AG20443 (cell line): ENCODE measurements at places on chromosomes 3 and 15.

- DNase-seq = peak; percentile 99
These were observed at the start of gene CHST2 for GRCh38 chr3:143119009-143119914. CHST2 (plus strand) TSS chr3:143119771; CDS start chr3:143120817, 1,046 bp downstream.

DNA sequence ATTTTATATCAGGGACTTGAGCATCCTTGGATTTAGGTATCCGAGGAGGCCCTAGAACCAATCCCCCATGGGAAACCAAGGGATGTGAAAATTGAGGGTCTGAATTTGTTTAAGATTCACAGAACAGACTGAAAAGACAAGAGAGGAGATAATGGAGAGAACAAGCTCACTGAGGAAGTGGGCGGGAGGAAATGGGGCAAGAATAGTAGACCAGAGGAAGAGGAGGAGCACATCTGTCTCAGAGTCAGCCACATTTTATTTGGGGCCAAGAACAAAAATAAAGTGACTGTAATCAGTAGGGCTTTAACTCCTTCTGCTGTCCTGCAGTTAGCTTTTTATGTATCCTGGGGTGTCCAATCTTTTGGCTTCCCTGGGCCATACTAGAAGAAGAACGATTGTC, 63.8 kb downstream of the BLM start:
- no peak for DNase-seq

- peak; percentile 72 for DNase-seq
These were observed 171.6 kb downstream of the SV2B start for GRCh38 chr15:91271565-91272153.

DNA sequence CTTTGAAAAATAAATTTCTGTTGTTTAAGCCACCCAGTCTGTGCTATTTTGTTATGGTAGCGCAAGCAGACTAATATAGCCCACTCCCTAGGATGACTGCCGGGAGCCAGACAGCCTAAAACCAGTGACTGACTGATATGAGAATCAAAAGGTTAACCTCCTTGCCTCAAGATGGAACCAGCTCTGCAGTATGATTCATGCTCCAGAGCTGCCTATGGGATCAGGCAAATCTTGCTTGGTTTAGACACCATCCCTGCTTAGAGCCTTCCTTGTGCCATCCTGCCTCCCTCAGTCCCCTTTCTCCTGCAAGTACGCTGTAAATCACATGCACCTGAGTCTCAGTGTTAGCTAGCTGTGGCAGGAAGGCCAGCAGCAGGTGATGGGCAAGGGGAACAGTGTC, 39.3 kb downstream of the TRANK1 start:
- no peak for DNase-seq

DNA sequence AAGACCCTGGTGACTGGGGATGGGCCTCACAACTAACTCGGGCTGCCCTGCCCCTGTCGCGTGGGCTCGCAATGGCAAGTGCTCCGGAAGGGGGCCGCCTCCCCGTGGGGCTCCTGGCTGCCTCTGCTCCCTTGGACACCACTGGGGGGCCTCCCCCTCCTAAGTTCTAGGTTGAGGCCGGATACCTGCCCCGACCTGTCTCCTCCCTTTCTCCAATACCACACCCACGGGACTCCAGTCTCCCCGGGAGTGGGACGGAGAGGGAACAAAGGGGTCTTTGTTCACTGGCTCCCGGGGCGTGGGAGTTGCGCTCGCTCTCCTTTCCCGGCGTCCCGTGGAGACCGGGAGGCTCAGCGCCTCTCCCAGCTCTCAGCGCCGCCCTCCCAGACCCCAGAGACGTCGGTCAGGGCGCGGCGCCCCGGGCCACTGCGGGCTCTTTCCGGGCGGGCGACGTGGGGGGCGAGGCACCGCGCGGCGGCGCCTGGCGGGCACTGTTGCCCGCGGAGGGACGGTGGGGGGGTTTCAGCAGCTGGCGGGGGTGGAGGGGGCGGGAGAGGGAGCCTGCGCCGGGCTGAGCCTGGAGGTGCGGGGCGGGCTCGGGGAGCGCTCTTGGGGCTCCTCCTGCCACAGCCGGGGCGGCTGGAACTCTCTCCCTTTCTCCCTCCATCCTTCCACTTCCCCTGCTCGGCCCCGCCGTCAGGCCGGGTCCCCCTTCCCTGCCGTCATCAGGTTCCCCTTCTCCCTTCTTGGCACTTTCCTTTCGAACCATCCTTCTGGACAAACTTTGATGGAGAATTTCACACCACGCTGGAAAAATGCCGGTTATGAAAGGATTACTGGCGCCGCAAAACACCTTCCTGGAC, at the start of gene KCNH8:
Gene KCNH8, plus strand, starts transcription at position 606 of the 863 bp plus-strand sequence. Its CDS starts 210 bp downstream, at position 816.
- peak; percentile 11 for DNase-seq

GRCh38 chr15:45481135-45481534, 41.4 kb downstream of the SLC30A4 start:
- DNase-seq = no peak

GRCh38 chr15:60762638-60763037, 283.7 kb upstream of the ICE2 start:
- DNase-seq = no peak

GRCh38 chr15:85554852-85555521, 174.6 kb downstream of the AKAP13 start:
- DNase-seq = no peak

GRCh38 chr15:68808091-68808490, 12.6 kb downstream of the ANP32A start:
- DNase-seq = no peak

DNA sequence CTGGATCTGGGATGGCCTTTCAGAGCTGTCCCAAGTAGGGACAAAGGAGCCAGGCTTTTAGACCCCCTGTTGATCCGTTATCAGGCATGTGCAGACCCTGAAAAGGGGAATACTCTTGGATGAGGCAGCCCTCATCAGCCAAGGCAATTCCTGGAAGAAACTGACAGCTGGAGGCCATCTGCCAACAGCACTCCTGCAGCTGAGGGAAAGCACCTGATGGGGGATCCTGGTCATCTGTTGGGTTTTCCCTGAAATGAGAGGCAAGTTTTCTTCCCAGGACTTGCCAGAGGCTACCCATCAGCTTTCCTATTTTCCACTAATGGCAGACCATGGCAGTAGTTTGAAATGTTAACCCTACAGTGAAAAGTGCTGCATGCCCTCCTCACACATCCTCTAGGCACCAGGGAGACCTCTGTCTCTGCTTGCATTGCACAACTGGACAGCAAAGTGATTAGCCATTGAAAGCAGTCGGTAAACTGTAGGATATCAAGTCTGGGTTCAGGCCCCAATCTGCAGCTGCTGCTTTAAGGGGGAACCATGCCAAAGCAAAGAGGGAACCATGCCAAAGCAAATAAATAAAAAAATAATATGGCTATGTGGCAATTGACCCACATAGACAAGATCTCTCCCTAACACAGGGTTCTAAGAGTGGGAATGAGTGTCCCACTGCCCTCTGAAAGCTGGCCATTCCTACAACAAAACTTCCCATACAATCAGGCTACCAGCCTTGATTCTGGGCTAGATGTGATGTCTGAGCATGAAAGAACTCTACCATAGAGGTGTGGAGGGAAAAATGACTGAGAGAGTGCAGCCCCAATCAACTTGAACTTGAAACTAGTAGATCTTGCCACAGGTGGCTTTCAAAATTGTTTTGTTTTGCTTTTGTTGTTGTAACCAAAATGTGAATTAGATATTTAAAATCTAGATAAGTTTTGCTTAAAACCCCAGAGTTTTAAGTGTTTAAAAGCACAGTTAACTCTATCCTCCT, 232.0 kb upstream of the STT3B start:
- no peak for DNase-seq

- no peak for DNase-seq
These were observed 512.1 kb downstream of the MAGI1 start for GRCh38 chr3:65526656-65527055.

GRCh38 chr3:158160958-158161357, 51.1 kb downstream of the RSRC1 start:
- peak; percentile 73 for DNase-seq

GRCh38 chr3:184479426-184480126, 82.0 kb upstream of the EPHB3 start:
- DNase-seq = no peak

DNA sequence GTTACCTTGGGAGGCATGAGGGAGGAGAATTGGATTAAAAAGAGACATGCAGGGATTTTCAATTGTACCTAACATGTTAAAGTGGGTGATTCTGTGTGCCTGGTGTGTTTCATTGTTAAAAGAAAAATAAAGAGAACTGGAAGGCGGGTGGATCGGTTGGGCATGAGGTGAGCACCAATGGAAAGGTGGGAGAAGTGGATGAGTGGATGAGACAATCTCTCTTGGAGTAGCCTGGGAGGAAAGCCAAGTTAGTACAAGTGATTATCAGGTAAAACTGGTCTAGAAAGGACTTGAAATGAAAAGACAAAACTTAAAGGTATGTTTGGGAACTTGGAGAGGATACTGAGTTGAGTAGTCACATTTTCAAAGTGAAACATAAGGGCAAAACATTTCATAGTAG, 12.1 kb downstream of the VEPH1 start:
- DNase-seq = no peak

DNA sequence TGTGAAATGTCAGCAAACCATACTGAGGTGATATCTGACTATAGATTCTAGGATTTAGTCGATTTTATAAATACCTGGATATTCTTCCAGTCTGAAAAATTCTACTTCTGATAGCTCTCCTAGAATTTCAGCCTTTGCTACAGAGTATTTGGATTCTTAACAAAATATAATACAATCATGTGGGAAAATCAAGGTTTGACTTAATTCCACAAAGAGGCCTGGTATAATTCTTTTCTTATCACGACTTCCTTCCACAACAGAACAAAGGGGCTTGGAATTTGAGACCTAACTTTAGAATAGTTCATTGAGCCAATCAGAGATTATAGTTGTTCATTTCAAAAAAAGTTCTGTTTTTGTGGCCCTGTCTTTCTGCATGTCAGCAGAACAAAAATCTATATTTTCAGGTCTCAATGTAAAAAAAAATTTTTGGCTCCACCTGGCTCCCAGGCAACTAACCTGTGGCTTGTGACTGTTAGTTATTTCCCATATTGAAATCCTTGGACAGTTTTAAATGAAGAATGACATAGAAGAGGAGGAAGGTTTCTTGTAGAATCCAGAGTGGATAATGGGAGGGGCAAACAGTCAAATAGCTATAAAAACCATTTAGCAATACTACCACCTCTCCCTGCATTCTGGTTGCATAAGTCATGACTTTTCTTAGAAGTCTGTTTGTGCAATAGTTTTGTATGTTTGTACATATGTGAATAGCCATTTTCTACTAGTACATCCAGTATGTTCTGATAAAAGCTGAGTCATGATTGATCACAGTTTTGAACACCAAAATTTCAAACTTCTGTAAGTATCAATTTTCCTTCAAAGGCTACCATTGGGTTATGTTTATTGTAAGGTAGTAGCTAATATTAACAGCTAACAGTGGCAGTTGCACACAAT, 4.0 kb downstream of the TM4SF1 start:
- peak; percentile 50 for DNase-seq

DNA sequence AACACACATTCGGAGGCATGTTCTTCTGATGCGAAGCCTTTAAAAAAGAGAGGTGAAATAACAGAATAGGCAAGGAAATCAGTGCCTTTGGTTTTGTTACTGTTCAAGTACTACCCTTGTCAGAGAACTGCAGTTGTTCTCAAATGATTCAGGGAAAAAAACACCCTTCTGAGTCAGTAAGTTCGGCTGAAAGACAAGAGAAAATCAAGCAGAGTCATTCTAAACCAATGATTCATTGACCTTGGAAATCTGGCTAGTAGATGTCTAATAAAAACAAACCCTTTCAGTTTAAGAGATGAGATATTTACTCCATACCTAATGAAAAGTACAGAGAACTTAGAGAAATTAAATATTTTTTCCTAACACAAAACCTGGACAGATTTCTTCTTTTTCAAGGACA, 72.7 kb upstream of the ABI3BP start:
- peak; percentile 66 for DNase-seq

DNA sequence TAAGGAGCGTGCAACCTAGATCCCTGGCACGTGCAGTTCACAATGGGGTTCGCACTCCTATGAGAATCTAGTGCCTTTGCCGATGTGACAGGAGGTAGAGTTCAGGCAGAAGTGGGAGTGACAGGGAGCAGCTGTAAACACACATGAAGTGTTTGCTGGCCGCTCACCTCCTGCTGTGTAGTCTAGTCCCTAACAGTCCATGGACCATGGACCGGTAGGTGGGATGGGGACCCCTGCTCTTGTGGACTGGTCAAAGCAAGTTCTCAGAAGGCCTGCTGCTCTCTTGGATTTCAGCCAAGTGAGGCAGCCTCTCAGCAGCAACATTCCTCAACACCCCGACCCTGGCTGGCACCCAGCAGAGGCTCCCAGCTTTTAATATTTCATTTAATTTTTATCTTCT, 58.2 kb upstream of the SNRPA1 start:
- no peak for DNase-seq

GRCh38 chr15:59315914-59316451, 56.7 kb downstream of the MYO1E start:
- peak; percentile 66 for DNase-seq

GRCh38 chr15:71443538-71443937, 328.3 kb downstream of the THSD4 start:
- DNase-seq = peak; percentile 59

DNA sequence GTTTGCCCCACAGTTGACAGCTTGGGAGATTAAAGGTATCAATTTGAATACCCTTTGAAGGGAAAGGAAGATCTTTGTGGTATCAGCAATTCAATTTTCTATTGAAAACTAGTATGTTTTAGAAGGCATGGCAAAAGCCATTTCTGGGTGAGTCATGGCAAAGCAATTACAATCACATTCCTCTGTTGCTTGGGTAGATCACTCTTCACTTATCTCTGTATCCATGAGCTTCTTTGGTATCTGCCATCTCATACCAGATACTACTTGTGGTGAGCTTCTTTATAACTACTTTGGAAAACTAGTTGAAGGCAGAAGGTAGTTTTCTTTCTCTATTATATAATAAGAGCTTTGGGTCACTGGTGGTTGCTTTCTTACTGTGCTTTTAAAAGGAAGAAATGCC, 28.3 kb upstream of the LSAMP start:
- DNase-seq = peak; percentile 30

GRCh38 chr15:59180945-59181600, 25.6 kb upstream of the LDHAL6B start:
- DNase-seq = peak; percentile 43

GRCh38 chr15:38217191-38217595, 35.4 kb upstream of the SPRED1 start:
- no peak for DNase-seq
